ACHN (cell line): ENCODE measurements at places on chromosomes 1 and 21.

GRCh38 chr1:197342044-197342565 is 74.1 kb downstream of the CRB1 start:
- DNase-seq = no peak

DNA sequence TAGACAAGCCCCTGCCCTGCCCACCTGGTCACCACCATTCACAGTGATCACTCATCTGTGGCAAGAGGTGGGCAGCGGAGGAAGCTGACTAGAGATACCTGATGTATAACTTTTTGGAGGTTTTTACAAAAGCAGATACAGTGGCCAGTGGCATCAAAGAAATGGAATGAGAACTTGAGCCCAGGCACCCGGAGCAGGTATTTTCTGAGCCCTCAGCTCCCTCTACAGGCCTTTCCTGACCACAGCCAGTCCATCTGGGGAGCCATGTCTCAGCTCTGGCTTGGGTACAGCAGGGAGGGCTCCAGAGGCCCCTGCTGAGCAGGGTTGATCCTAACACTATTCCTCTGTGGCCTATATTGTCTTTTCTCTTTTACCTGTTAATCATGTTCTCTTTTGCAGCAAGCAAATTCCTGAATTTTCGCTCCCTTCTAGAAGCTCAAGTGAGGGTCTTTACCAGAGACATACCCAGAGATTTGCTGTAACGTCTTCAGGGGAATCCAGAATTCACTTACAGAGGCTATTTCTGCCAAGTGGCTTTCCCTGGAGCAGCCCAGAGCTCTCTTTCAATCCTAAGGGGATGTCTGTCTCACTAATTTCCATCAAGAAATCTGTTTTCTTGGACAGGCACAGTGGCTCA is 27.3 kb downstream of the GPR157 start:
- peak; percentile 63 for DNase-seq

DNA sequence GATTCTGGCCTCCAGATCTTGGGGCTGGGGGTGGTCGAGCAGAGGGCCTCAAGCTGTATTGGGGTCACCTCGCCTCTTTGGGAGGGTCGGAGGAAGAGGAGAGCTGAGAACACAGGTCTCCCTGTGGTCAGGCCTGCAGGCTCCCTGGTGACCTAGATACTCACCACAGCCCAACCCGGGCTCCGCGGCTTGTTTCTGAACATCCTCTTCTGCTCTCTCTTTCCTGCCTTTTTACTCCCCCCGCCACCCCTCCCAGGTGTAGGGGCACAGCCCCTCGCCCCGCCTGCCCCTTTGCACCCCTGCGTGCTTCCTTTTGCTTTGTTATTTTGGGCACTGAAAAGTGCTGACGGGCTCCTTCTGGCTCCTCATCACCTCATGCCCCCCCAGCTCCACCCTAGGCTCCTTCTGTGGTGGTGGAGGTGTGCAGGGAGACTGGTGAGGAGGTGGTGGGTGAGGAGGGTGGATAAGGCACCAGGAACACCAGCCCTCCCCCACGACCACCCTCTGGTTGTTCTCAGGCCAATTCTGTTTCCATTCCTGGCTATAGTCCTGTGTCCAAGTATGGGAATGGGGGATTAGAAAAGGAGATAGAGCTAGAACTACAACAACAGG is 10.6 kb upstream of the LINGO4 start:
- DNase-seq = no peak

- DNase-seq = peak; percentile 59
Observed at GRCh38 chr1:17045634-17046333, 8.0 kb downstream of the SDHB start.

DNA sequence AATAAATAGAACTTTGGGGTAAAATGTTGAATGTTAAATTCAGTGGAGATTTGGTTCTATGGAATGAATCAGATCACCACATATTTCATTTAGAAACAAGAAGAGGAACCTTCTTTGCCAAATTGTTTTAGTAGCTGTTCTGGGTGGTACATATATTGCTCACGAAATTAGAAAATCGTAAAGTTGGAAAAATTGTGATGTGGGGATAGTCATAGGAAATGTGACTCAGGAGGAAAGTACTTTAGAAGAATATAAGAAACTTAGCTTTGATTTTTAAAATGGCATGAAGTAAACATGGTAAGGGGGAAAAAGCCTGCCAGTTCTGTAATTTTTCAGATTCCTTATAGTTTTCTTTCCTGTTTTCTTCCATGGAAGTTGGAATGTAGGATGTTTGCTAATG is 27.4 kb downstream of the RRP15 start:
- DNase-seq = no peak

- no peak for DNase-seq
Observed at GRCh38 chr1:52203935-52204625, 62.2 kb downstream of the ZFYVE9 start.

- no peak for DNase-seq
Observed at GRCh38 chr1:193472838-193473398, 286.5 kb upstream of the B3GALT2 start.

DNA sequence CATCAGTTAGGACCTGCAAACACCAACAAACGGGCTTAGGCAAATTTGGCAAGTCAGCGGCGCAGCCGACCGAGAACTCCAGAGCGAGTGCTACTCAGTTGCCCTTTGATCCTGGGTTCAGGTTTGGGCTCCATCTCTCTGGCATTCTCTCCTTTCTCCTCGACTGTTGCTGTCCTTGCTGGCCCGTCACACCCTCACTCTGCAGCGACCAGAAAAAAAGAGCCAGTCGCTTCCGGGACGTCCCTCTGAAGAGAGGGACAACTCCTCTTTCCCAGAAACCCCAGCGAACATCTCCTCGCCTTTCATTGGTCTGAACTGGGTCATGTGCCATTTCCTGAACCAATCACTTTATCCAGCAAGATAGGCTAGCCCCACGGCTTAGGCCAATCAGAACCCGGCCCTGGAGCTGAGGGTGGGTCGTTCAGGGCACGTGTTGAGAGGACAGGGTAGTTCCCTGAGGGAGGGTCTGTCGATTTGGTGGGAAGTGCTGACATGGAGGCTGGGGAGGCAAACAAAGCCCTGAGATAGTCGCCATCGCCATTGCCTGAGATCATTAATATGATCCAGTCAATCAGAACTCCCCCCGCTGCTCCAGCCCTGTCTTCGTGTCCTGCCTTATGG is 113.7 kb downstream of the PTPRU start:
- no peak for DNase-seq

DNA sequence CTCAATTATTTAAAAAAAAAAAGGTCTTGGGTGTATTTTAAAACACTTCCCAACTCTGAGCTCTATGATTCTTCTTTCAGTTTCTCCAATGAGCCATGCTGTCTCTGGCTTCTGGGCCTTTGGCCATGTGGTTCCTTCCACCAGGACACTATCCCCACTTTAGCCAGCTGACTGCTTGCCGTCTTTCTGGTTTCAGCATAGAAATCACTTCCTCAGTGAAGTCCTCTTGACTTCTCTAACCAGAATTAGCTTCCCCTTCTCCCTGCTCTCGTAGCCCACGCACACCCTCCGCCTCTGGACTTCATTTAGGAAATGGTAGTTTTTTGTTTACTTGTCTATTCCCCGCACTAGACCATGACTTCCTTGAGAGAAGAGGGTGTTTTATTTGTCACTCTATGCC is 1.1 kb upstream of the DIO1 start:
- no peak for DNase-seq

- no peak for DNase-seq
Observed at GRCh38 chr1:211894312-211894711, 63.7 kb upstream of the LPGAT1 start.

DNA sequence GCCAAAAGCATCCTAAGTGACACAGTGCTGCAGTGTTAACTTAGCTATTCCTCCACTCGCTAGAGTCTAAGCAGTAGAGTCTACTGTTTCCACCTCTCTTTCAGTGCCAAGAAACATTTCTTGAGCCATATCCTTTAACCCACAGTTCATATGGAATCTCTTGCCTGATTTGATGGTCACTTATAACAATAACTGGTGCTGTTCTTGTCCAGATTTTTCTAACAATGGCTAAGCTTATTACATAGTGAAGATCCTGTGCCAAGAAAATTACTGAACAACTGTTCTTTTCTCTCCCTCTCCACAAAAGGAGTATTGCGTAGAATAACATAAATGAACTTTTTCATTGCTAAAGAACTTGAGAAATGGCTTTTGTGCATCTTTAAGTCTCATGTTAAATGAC is 121.3 kb downstream of the CDC7 start:
- no peak for DNase-seq

DNA sequence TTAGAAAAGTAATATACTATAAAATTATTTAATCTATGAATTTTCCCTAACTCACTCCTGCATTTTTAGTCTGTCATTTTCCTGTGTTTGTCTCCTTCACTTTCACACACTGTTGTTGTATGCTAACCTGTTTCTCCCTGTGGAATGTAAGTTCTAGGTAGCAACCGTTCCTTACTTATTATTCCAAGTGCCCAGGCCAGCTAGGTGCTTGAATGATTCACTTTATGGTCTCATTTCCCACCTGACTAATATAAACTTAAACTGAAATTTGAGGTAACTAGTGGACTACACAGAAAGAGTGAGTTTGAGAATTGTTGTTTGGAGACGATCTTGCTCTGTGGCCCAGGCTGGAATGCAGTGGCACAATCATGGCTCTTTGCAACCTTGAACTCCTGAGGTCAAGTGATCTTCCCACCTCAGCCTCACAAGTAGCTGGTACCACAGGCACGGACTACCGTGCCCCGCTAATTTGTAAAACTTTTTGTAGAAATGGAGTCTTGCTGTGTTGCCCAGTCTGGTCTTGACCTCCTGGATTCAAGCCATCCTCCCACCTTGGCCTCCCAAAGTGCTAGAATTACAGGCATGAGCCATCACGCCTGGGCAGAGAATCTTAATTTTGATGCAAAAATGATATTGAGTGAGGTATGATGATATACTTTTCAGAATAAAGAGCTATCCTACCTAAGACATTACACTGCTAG is 1.9 kb downstream of the ZYG11B start:
- DNase-seq = no peak

DNA sequence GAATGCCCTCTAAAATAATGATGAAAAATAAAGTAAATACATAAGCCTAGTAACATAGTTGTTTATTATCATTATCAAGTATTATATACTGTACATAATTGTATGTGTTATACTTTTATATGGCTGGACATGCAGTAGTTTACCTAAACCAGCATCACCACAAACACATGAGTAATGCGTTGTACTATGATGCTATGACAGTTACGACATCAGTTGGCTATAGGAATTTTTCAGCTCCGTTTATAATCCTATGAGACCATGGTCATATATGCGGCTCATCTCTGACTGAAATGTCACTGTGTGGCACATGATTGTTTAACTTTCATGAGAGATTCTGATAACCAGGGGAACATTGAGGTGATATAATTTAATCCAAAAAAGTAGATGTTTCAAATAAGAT is 352.1 kb downstream of the ST6GALNAC3 start:
- DNase-seq = no peak

DNA sequence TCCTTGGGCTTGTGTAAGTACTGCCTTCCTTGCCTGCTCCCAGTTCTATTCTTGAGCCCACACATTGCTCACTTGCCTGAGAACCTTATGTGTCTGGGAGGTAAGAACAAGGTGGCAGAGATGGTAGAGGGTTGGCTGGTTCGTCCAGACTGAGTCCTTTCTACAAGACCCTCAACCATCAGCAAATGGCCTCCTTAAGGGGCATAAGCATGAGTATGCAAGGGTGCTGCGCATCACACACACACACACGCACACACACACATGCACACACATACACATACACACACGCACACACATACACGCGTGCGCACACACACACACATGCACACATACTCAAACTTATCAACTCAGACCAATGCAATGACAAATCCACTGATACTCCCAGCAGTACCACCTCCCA is 56.9 kb downstream of the RHBG start:
- DNase-seq = no peak

- DNase-seq = no peak
Observed at GRCh38 chr1:30039354-30040080, 683.9 kb downstream of the MATN1 start.

DNA sequence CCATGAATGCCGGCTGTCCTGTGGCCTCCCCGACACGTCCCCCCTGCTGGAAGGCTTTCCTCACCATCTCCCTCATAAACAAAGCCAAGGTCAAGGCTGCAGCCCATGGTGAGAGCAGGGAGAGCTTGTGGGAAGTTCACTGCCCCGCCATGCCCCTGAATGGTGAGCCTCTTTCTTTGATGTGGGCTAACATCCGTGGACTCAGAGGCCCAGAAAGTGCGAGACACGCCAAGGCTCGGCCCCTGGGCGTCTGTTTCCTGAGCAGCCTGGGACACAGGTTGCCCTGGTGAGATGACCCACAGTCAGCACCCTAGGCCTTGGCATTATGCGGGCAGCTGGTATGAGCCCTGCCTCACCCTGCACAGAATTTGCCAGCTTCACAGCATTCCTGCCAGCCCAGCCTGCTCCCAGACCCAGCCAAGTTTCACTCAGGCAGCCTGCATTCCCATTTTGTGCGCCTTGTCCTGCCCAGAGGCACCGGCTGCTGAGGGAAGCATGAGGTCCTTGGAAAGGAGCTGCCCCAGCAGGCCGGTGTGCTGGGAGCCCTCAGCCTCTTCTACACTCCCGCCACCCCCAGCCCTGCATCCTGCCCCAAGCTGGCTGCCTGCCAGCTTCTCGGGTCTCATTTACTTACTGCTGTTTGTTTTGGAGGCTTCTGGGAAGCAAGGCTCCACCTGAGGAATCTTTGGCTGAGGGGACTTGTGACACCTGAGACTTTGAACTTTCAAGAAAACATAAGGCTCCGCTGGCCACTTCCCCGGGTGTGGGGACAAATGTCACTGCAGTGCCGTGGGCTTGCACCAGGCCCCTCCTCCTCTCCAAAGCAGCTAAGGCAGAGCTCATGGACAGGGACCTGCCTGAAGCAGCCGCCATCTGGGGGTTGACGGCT is 31.9 kb downstream of the NEK2 start:
- DNase-seq = peak; percentile 42

DNA sequence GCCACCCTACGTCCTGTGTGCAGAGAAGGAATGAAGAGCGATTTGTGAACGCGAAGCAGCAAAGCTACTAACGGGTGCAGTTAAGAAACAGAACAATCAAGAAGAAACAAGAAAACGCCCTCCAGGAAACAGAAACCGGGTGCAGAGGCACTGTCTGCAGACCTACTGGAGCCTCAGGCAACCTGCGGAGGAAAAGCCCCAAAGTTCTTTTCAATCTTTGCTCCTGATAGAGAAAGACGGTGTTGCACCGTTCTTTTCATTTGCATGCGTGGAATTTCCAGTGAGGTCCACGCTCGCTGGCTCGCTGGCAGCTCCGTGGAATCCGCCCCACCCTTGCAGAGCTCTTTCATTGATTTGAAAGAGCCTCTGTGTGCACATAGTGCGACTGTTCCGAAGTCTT is 37.0 kb upstream of the PDE9A start:
- no peak for DNase-seq
